Endothelial cell (in vitro differentiated cells): ENCODE measurements at places on chromosomes 7 and 10.

DNA sequence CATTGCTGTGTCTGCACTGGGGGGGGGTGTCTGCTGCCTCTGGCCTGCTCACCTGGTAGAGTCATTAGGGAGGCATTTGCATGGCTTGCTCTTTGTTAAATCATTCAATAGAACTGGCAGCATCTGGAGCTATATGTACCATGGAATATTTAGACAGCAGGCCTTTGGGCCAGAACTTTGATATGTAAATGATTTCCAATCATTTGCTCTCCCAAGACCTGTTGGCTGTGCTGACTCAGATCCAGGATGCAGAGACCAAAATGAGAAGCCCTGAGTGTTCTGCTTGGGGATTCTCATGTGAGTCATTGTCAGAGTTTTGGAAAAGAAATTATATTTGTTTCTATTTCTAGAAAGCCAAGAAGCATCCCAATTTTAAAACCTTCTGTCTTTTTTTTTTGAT, 257.6 kb upstream of the IGFBP3 start:
- no peak for DNase-seq

- no peak for DNase-seq
These were observed 10.8 kb downstream of the SERPINE1 start for GRCh38 chr7:101137651-101138212.

DNA sequence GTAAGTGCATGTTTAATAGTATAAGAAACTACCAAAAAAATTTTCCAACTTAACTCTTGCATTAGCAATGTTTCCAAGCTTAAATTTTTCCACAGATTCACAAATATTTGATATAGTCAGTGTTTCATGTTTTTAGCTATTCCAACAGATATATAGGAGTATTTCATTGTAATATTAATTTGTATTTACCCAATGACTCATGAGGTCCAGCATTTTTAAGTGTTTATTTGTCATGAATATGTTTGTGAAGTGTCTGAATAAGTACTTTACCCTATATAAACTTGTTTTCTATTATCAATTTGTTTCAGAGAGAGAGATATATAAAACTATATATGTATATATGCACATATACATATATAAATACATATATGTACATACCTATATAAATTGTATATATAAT, 71.0 kb downstream of the SEMA3D start:
- DNase-seq = no peak

- DNase-seq = no peak
These were observed 230.1 kb upstream of the SEMA3E start for GRCh38 chr7:83879063-83879462.
